ENCODE measurements at places on chromosomes 11 and 22.

DNA sequence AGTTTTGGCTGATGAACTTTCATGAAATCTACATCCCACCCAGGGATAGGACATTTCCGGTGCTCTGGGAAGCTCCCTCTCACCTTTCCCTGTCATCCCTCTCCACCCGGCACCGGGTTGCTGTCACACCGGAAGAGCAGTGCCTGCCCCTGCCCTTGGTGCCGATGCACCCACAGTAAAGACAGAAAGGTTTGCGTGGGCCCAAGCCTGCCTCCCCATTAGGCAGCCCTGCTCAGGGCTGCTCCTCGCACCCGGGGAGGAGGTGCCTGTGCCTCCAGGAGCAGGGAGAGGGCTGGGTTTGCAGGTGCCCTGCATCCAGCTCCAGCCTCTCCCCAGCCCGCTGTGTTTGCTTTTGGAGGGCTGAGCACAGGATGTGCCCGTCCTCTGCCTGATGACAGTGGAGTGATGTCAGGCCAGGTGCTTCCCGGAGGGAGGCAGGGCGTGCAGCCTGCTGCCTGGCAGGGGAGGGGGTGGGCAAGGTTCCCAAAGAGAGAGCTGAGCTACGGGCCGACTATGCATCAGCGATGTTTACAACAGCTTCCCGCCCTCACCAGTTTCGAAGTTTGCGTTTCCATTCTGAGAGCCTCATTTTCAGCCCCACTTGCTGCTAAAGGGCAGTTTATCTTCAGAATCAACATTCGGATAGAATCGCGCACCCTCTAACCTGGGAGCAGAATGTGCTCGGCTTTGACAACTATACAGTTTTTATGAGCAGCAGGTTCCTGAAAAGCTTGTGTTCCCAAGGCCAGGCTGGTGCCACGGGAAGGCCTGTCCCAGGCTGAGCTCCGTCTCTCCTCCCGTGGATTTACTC is 83.2 kb upstream of the CLDN5 start:
- no peak for DNase-seq

DNA sequence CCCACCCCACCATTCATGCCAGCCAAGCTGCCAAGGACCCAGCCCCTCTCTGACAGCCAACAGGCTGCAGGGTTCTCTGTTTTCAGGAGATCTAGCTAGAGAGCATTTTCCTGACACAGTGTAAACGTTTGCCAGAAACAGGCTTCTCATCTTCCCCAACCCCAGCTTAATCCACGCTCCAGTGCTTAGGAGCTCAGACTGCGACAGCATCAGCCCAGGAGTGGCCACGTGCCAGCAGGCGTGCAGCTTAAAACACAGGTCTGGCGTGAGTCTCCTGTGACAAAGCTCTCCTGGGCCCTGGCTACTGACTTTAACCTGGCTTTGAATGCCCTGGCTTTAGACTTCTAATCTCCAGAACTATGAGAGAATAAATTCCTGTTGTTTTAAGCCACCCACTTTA is 66.6 kb downstream of the GALNT18 start:
- DNase-seq, result no peak

- DNase-seq, result no peak
Measured at GRCh38 chr11:20611892-20612291, 12.5 kb downstream of the SLC6A5 start.

DNA sequence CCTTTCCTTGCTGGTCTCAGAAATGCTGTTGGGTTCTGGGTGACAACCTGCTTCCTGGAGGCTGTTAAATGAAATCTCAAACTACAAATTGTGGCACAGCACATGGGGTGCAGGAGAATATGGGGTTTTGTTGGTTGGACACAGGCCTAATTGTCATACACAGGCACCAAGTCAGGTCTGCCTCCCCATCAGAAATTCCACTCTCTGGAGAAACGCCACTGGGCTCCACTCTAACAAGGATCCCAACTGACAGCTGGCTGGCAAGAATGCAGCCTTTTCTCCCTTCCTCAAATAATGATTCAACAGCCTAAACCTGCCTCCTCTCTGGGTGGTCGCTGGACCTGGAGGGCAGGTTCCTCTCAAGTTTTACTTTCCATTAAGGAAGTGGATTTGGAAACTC is 177.8 kb upstream of the NARS2 start:
- DNase-seq, result no peak

- no peak for DNase-seq
Measured at GRCh38 chr11:21622566-21622965, 570.3 kb upstream of the ANO5 start.

DNA sequence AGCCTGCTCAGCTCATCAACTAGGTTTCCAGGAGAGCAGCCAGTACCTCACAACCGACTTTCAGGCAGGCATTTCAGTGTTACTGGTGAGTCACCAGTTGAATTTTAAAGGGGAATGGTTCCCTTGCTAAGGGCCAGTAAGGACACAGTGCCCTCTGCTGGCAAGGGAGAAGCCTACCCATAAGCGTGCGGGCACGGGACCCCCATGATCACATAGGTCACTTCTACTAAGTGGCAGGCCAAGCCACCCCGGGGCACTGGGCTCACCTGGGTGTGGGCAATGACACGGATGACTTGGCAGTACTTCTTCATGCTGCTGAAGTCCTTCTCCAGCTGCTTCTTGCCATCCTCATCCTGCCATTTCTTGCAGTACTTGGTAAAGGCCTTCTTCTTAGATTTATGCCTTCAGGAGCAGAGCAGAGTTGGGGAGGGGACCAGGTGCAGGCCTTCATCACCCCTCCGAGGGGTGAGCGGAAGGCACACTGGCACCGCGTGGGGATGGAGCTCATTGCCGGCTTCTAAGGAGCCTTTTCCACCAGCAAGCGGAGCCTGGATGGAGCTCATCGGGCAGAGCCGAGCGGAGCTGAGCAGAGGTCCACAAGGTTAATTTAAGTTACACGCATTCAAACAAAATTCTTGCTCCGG is 2.9 kb downstream of the RPL3 start:
- DNase-seq, result peak; percentile 69

- DNase-seq, result no peak
Measured at GRCh38 chr11:58742981-58743880, 11.5 kb upstream of the GLYAT start.

- no peak for DNase-seq
Measured at GRCh38 chr11:13680501-13681264, 12.2 kb downstream of the FAR1 start.

GRCh38 chr11:77967121-77967520 is 27.3 kb downstream of the INTS4 start:
- DNase-seq, result no peak

- no peak for DNase-seq
Measured at GRCh38 chr11:11782532-11783110, 59.2 kb upstream of the USP47 start.

DNA sequence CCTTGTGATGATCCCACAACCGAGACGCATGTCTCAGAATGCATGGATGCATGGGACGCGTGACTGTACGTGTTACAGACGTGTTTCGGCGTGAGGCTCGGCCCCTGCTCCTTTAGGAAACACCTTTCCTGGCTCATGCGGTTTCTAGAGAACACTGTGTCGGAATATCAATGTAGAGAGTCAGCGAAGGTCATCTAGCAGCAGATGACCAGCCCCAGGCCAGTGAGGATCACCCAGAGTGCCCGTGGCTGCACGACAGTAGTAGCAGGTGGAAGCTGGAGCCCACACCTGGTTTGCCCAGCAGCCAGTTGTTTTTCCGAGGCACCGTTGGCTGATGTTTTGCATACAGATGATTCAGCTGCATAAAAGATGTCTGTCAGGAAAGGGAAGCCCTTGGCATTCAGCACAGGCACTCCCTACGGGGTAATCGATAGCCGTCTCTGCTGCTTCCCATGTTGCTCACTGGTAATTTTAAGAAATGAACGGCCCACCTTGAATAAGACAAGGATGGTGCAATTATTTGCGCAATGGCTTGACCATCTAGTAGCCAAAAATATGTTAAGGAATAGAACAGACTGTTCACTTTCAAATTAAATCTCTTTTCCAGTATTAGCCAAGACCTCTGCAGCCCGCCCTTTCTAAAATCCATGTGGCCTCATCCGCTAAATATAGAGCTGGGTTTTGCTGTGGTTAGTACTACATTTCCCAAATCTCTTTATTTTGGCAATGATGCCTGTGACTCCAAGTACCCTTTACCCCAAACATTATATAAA is 1.1 kb upstream of the CLTCL1 start:
- DNase-seq, result no peak

GRCh38 chr11:122721201-122721963 is 65.9 kb downstream of the UBASH3B start:
- no peak for DNase-seq

- DNase-seq, result peak; percentile 26
Measured at GRCh38 chr11:78228467-78228866, 39.7 kb downstream of the USP35 start.
